T-cell (primary cell): ENCODE measurements at places on chromosomes 7 and 10.

GRCh38 chr7:24340727-24341126 is 56.7 kb downstream of the NPY start:
- H3K4me1 ChIP-seq: no peaks in the 10 kb centered on the region
- no peak for DNase-seq
- no peak overlapping the region for H3K4me3 ChIP-seq
- no peaks in the 10 kb centered on the region for H3K36me3 ChIP-seq
- no peak overlapping the region for H3K27ac ChIP-seq
- no peaks in the 10 kb centered on the region for H3K27me3 ChIP-seq

GRCh38 chr10:89245802-89246201 is 5.8 kb downstream of the LIPA start:
- no peaks in the 10 kb centered on the region for H3K27me3 ChIP-seq
- DNase-seq: no peak
- H3K4me3 ChIP-seq: no peak overlapping the region
- no peak overlapping the region for H3K27ac ChIP-seq

DNA sequence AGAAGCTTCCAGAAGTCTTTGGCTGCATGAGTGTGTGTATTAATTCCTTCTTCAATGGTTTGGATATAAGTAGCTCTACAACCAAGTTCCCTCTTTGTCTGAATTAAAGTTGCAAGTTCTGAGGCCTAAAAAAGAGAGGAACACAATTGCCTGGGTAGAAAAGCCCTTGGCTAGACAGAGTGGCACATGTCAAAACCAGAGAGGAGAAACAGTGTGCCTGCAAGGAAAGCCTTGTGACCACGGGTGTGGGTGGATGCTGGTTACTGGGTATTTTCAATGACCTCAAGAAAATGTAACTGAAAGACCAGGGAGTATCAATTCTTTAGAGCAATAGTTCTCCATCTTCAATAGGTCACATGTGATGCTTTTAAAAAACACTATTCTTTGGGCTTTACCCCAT is 148.3 kb downstream of the SVIL start:
- H3K4me1 ChIP-seq: peaks cover 7% of the 10 kb centered on the region
- no peak overlapping the region for H3K4me3 ChIP-seq
- no peak overlapping the region for H3K27ac ChIP-seq

DNA sequence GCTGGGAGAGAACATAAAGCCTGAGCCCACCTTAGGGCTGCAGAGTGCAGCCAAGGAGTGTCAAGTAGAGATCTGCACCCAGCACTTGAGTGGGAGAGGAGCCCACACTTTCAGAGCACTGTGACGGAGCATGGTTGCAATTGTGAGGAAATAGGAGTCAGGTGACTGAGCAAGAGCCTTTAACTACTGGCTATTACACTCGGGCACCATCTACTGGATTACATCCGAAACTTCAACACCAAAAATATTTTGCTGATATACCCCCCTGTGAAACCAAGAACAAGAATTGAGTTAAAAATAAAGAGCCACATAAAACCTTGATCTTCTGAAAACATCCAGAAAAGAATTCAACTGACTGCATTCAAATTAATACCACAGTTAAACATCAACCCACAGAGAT is 657.9 kb downstream of the NXPH1 start:
- no peaks in the 10 kb centered on the region for H3K4me1 ChIP-seq
- no peak overlapping the region for H3K4me3 ChIP-seq
- H3K36me3 ChIP-seq: no peaks in the 10 kb centered on the region
- no peak overlapping the region for H3K27ac ChIP-seq
- H3K27me3 ChIP-seq: no peaks in the 10 kb centered on the region

- no peak for DNase-seq
- no peak overlapping the region for H3K27ac ChIP-seq
- H3K36me3 ChIP-seq: no peaks in the 10 kb centered on the region
- H3K4me1 ChIP-seq: no peaks in the 10 kb centered on the region
- H3K4me3 ChIP-seq: no peak overlapping the region
- no peaks in the 10 kb centered on the region for H3K27me3 ChIP-seq
These were observed 898.6 kb upstream of the POT1 start for GRCh38 chr7:125828153-125828700.

DNA sequence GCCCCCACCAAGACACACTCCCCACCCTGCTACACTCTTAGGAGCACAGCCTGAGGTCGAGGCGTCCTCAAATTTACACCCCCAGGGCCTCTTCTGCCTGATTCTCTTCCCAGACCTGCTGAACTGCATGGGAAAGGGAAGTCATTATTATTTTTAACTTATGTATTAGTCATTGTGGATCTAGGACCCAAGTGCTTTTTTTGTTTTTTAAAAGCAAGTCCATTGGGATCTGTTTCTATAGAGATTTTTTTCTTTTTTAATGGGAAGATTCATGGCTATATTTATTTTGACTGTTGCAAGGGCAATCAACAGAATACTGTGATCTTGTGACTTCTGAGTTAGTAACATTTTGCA is 203.8 kb downstream of the ZMYND11 start:
- H3K4me1 ChIP-seq: peaks cover 2% of the 10 kb centered on the region
- H3K4me3 ChIP-seq: no peak overlapping the region
- H3K27me3 ChIP-seq: no peaks in the 10 kb centered on the region
- peaks cover 5% of the 10 kb centered on the region for H3K36me3 ChIP-seq
- H3K27ac ChIP-seq: no peak overlapping the region

- H3K36me3 ChIP-seq: no peaks in the 10 kb centered on the region
- no peak for DNase-seq
- H3K4me3 ChIP-seq: no peak overlapping the region
These were observed 19.2 kb downstream of the GCC1 start for GRCh38 chr7:127566242-127566641.

DNA sequence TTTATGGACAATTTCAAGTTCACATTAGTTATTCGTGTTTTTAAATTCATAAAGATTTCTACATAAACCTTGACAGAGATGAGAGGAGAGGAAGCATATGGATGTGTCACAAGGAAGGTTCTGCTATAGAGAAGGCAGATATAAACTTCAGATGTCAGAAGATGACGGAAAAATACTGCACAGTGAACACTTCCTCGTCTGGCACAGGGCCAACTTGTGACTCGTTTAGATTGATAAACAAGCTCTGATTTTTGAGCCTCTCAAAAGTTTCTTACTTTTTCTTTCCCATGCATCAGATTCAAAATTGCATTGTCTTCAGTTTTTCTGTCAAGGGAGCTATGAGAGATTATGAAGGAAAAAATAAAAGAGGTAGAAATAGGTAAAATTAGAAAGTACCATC is 156.4 kb upstream of the MINDY3 start:
- DNase-seq: no peak
- H3K36me3 ChIP-seq: no peaks in the 10 kb centered on the region
- no peaks in the 10 kb centered on the region for H3K27me3 ChIP-seq
- H3K4me1 ChIP-seq: no peaks in the 10 kb centered on the region

- no peak overlapping the region for H3K27ac ChIP-seq
- no peak for DNase-seq
- peaks cover 58% of the 10 kb centered on the region for H3K4me1 ChIP-seq
- peaks cover 3% of the 10 kb centered on the region for H3K36me3 ChIP-seq
These were observed 13.8 kb downstream of the LRRN3 start for GRCh38 chr7:111104710-111105109.

GRCh38 chr10:133062635-133063034 is 25.1 kb upstream of the ADGRA1 start:
- no peaks in the 10 kb centered on the region for H3K36me3 ChIP-seq
- H3K4me3 ChIP-seq: no peak overlapping the region
- no peak for DNase-seq
- peaks cover 13% of the 10 kb centered on the region for H3K4me1 ChIP-seq

- DNase-seq: no peak
- no peaks in the 10 kb centered on the region for H3K27me3 ChIP-seq
- no peaks in the 10 kb centered on the region for H3K36me3 ChIP-seq
- no peak overlapping the region for H3K27ac ChIP-seq
- no peak overlapping the region for H3K4me3 ChIP-seq
These were observed 298.3 kb downstream of the TNS3 start for GRCh38 chr7:47283497-47284131.

DNA sequence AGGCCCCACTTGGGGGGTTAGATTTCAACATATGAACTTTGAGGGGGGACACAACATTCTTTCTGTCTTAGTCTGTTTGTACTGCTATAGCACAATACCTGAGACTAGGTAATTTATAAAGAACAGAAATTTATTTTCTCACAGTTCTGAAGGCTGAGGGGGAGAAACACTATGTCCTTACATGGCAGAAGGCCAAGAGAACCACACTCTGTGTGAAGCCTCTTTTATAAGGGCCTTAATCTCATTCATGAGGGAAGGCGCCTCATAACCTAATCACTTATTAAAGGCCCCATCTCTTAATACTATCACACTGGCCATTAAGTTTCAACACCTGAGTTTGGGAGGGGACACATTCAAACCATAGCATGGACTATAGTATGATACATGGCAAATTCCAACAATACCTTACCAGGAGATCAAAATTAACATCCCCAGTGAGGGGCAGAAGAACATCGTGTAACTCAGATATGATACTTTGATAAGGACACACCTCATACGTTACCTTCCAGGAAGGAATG is 9.3 kb upstream of the PDLIM1 start:
- DNase-seq: no peak
- H3K4me3 ChIP-seq: no peak overlapping the region
- H3K27ac ChIP-seq: no peak overlapping the region
- H3K4me1 ChIP-seq: no peaks in the 10 kb centered on the region

DNA sequence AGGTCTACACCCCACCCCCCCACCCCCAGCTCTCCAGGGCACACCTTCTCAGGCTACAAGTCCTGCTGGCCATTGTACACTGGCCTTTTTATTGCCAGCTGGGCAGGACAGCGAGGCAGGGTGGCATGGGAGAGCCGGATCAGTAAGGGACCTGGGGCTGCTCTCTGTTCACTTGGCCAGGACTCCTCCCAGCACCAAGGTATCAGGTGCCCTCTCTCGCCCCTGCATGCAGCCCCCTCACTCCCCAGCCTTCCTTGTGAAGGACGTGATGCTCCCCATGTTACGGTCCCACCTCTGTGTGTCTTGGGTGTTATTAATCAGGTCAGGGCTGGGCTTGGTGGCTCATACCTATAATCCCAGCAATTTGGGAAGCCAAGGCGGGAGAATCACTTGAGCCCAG is 26.3 kb downstream of the PODXL start:
- no peaks in the 10 kb centered on the region for H3K27me3 ChIP-seq
- no peak overlapping the region for H3K27ac ChIP-seq
- H3K4me1 ChIP-seq: no peaks in the 10 kb centered on the region
- H3K4me3 ChIP-seq: no peak overlapping the region
- H3K36me3 ChIP-seq: no peaks in the 10 kb centered on the region
- DNase-seq: no peak

DNA sequence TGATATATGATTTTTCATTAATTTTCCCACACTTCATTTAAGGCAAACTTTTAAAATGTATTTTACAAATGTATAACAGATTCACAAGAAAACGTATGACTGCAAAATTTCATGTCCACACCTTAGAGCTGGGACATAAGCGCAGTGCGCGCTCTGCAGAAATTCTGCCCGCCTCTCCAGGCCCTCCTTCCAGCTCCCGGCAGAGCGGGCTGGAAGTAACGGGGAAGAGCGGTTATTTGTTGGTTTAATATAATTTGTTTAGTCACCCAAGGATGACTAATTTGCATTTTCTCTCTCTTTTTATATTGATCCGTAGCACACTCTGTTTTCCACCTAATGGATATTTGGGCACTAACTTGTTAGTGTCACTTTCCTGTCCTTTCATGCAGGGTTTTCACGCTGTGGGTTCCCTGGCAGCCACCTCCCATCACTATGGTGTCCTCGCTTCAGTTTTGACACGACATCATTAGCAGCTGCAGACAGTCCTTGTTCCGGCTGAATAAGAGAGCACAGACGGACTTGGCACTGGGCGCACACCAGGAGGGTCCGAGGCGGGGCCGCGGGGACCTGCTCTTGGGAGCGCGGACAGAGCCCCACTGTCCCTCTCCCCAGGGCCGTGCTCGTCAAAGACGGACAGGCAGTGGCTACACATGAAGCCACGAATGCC is 129.2 kb upstream of the SEC61G start:
- no peak overlapping the region for H3K4me3 ChIP-seq
- peaks cover 15% of the 10 kb centered on the region for H3K27me3 ChIP-seq
- no peak for DNase-seq
- no peak overlapping the region for H3K27ac ChIP-seq

DNA sequence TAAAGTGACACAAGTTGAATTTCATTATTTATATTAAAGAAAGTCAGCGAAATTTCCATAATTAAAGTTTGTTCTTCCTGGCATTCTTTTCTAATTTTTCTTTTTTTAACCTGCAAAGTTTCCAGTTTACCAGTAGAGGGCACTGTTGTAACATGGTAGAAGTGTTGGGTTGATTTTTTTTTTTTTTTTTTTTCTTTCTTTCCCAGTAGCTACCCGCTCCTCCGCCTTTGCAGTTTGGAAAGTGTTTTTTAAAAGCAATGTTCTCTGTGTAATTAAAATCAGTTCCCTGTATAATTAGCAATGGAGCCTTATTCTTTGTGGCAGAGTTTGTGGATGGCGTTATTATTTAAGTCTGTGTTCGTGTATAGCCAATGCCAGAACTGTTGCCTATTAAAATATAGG is 53.7 kb downstream of the TAF3 start:
- H3K27me3 ChIP-seq: no peaks in the 10 kb centered on the region
- H3K36me3 ChIP-seq: no peaks in the 10 kb centered on the region
- H3K27ac ChIP-seq: no peak overlapping the region
- H3K4me1 ChIP-seq: no peaks in the 10 kb centered on the region
- no peak for DNase-seq

DNA sequence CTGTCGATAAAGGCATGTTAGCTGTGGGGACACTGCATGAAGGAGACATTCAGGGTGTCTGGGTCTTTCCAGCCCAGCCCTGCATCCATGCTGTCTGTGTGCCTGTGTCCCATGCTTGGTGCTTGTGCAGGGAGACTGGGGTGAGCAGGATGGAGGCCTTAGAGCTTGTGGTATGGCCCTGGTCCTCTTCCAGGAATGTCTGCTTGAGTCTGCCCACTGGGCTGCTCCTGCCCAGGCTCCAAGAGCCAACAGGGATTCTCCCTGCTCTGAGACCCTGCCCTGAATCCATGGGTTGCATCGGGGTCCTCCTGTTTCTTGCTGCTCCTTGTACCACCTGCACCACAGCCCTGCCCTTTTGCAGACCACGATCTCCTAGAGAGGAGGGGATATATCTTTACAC is 31.4 kb upstream of the ARHGAP22 start:
- H3K4me3 ChIP-seq: no peak overlapping the region
- no peaks in the 10 kb centered on the region for H3K36me3 ChIP-seq
- no peak for DNase-seq
- peaks cover 28% of the 10 kb centered on the region for H3K27me3 ChIP-seq
- H3K4me1 ChIP-seq: peaks cover 22% of the 10 kb centered on the region
- no peak overlapping the region for H3K27ac ChIP-seq

GRCh38 chr10:71766717-71767419 is 6.5 kb downstream of the VSIR start:
- H3K27me3 ChIP-seq: no peaks in the 10 kb centered on the region
- H3K36me3 ChIP-seq: peaks cover 73% of the 10 kb centered on the region
- H3K27ac ChIP-seq: peak overlapping the region; percentile 82
- H3K4me1 ChIP-seq: peaks cover 97% of the 10 kb centered on the region
- no peak overlapping the region for H3K4me3 ChIP-seq
- no peak for DNase-seq

GRCh38 chr7:2028733-2029132 is 204.0 kb downstream of the MAD1L1 start:
- peaks cover 13% of the 10 kb centered on the region for H3K4me1 ChIP-seq
- H3K4me3 ChIP-seq: no peak overlapping the region
- no peak overlapping the region for H3K27ac ChIP-seq
- no peaks in the 10 kb centered on the region for H3K36me3 ChIP-seq
- DNase-seq: no peak

- no peaks in the 10 kb centered on the region for H3K4me1 ChIP-seq
- peaks cover 4% of the 10 kb centered on the region for H3K27me3 ChIP-seq
- no peak overlapping the region for H3K27ac ChIP-seq
- H3K4me3 ChIP-seq: no peak overlapping the region
- H3K36me3 ChIP-seq: no peaks in the 10 kb centered on the region
These were observed 29.4 kb upstream of the ABLIM1 start for GRCh38 chr10:114687459-114687858.

- no peak for DNase-seq
- peaks cover 13% of the 10 kb centered on the region for H3K27me3 ChIP-seq
- H3K27ac ChIP-seq: no peak overlapping the region
- no peaks in the 10 kb centered on the region for H3K36me3 ChIP-seq
These were observed 47.7 kb downstream of the RASGEF1A start for GRCh38 chr10:43218951-43219837.
